ENCODE measurements at places on chromosomes 6 and 20.

DNA sequence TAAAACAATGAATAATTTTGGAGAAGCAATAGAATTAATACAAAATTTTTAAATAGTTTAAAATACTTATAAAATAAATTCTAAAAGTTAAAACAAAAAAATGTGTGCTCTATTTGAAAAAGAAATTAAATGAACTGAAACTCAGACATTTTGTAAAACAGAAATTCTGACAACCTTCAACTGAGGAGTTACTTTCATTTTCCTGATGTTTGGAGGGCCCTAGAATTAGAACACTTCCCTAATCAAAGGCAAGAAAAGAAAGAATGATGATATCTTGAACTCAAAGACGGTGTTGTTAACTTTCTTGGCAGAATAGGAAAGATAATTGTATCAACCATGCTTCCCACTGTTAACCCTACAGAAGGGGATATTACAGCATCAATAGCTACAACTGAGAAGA is 27.9 kb downstream of the SNX14 start:
- no peak for DNase-seq

GRCh38 chr20:32319100-32319499 is 39.0 kb upstream of the ASXL1 start:
- DNase-seq = no peak

- no peak for DNase-seq
Observed at GRCh38 chr6:136030131-136030530, 178.6 kb downstream of the PDE7B start.

DNA sequence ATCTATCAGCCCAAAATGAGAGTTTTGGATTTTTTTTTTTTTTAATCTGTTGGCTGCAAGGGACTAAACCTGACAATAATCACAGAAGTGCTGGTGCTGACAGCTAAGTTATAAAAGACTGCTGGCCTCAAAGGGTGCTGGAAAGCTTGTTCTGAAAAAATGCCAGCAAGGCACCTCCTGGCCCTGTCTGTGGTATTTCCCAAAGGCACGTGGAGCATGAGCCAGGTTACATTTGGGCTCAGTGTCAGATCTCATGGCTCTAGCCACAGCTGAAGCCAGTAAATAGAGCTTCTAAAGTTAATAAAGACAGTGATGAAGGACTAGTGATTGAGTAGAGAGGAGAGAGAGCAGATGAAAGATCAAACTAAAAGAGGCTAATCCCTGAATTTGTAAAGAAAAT is 178.9 kb downstream of the FUT9 start:
- no peak for DNase-seq

- no peak for DNase-seq
Observed at GRCh38 chr6:111354758-111355555, 128.1 kb downstream of the REV3L start.

- no peak for DNase-seq
Observed at GRCh38 chr20:58024241-58024721, 204.2 kb downstream of the ANKRD60 start.

DNA sequence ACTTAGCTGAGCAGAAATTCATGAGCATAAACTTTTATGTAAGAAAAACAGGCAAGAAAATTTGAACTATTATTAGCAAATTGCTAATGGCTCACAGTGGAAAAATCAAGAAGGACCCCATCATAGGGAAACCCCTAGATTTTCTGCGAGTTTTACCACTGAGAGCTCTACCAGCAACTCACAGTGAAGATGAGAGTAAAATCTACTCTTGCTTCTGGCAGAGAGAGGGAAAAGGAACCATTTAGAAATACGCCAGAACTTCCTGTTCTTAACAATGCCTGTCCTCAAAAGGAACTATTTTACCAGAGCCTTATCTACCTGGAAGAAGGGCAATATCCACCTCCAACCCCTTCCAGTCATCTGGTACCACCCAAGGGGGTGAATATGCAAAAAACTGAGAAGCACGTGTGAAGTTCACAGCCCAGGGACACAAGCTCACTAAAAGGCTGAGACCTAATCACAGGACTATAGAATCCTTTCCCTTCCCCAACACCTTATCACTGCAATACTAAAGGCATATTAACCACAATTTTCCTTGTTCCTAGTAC is 34.4 kb upstream of the ASF1A start:
- DNase-seq = no peak

DNA sequence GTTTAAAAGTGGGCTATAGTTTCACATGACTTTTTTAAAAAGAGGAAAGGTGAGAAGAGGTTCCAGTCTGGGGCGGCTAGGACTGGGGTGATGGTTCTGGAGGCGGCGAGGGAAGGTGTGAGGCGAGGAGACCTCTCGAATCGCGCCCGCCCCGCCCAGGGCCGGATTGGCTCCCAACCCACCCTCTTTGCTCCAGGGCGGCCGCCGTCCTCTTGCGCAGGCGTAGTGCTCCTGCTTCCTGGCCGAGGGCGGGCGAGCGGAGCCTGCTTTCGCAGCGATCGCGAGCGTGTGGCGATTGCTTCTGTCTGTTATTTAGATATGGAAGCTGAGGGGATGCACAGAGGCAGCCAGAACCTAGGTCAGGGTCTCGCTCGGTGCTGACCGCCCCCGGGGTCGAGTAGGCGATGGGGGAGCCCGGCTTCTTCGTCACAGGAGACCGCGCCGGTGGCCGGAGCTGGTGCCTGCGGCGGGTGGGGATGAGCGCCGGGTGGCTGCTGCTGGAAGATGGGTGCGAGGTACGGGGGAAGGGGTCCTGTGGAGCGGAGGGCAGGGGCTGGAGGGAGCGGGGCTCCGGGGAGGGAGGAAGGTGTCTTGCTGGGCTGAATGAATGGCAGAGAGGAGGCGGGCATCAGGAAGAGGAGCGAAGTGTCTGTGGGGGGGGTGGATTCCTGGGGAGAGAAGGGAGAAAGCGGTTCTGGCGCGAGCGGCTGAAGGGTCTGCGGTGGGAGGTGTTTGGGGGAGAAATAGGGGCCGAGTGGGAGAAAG is at the start of gene RNF8:
TSS of gene RNF8 (plus strand) at position 223 of the 765 bp plus-strand sequence. CDS start at position 405, 182 bp downstream.
- peak; percentile 14 for DNase-seq

DNA sequence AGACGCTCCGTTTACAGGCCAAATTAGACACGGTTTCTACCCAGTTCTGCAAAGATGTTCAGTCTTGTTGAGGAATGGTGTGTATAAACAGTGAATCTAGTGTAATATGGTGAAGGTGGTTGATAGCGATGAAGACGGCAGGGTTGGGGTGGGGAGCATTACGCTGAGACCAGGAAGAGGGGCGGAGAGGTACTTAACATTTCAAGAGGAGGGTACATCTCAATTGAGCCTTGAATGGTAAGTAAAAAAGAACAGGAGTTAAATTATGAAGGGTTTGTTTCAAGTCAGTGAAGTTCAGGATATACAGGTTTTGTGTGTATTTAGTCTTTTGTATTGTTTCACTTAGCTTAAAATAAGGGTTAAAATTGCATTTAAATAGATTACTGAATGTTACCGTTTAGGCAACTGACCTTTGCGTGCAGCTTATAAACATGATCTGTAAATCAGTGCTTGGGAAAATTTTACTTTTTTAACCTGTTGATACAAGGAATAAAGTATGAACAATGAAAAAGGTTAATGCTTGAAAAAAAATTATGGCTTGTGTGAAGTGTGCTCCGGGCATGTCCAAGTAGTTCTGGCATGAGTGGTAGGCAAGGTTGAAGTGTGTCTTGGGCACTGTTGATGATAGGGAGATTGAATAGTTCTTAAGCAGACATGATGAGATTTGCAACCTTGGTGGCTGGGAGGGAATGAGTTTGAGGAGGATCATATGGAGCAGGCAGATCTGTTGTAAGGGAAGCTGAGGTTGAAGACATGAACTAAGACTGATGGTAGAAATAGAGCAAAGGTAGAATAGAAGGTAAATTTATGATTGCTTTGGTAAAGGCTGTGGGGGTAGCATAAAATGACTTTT is 842 bp downstream of the POLR1C start:
- DNase-seq = no peak

DNA sequence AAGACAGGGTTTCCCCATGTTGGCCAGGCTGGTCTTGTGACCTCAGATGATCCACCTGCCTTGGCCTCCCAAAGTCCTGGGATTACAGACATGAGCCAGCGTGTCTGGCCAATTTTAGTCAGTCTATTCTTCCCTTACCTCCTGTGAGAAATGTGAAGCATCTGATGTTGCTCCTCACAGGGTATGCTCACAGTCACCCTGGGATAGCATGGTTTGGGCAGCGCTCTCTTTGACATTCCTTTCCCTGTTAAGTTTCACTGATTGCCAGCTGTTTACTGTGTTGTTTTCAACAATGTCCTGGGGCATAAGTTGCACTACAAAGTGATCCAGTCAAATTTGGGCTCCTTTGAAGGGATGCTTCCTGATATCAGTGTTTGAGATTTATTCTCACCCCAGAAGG is 13.1 kb downstream of the CDC5L start:
- no peak for DNase-seq

- no peak for DNase-seq
Observed at GRCh38 chr20:41951615-41952014, 333.4 kb upstream of the CHD6 start.

DNA sequence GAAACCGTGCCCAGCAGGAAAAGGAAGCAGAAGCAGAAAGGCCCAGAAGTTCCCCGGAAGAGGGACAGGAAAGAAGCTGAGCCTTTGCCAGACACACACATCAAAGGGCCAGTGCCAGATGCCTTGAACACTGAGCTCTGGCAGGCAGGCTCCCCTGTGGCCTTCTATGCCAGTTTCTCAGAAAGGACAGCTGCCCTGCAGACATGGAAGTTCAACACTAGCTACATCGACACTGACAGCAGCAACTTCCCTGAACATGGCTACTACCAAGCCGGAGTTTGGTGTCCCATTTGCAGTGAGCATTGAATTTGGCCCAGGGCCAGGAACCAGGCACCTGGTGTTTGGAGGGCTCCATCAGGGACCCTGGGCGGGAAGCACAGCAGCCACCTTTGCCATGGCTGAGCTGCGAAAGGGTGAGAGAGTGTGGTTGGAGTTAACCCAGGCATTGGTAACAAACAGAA is 8.0 kb upstream of the RAET1E start:
- no peak for DNase-seq

DNA sequence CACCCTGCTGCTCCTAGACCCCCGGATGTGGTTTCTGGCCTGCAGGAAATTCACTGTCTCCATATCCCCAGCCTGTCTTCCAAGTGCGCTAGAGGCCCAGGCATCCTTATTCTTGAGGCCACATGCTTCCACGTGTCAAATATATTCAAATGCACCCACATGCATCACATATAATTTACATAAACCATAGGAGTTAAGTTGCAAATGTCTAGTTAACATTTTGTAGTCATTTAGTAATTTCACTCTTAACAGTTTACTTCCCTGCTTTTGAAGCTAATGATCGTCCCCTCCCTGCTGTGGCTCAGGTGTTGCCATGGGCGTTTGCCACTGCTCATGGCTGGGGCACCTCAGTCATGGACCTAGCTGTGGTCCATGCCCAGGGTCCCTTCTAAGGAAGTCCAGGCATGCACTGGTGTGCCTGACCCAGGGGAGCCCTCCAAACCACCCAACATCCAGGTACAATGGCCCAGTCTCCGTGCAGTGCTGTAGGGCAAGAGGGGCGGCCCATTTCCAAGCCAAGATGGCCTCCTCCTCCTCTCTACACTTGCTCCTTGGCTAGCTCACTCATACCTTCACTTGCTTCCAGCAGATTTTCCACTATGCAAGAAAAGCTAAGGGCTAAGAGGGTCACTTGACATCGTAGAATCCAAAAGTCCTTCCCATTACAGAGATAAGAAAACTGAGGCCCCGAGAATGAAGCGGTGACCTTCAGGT is 42.4 kb downstream of the FGD2 start:
- DNase-seq = no peak

DNA sequence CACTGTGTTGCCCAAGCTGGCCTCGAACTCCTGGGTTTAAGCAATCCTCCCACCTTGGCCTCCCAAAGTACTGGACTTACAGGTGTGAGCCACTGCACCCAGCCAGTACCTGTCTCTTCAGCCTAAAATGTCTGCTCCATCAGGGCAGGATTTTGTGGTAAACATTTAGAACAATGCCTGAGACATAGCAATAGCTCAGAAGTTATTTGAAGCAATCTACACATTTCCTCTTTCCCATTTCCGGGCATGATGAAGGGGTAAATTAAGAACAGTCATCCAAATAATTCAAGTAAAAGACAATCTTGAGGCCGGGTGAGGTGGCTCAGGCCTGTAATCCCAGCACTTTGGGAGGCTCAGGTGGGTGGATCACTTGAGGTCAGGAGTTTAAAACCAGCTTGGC is 69.0 kb upstream of the ZNF217 start:
- no peak for DNase-seq

GRCh38 chr20:8527998-8528723 is 396.1 kb downstream of the PLCB1 start:
- DNase-seq = peak; percentile 33

DNA sequence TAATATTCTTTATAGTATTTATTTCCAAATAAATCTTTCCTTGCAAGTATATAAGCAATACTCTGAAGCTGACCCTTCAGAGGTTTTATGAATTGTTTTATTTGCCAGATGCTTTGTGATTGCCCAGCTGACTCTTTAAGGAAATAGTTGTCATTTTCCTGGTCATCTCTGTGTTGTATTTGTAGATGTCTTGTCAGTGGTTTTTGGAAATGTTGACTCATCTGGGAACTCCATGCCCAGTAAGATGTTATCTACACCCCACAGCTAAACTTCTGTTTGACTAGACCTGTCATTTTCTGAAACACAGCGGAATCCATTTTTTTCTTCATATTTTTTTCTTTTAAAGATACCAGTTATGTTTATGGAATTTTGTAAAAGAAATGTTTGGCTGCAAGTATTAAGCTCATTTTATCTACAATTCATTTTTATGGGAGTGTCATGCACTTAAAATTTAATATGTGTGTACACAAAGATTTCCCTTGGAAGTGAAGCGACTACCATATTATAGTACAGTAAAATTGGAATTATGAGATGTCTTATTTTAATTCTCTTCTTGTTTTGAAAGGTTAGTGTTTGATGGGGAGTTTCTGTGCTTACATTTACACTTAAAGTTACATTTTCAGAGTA is 491.0 kb downstream of the NKAIN2 start:
- DNase-seq = no peak

GRCh38 chr20:9172851-9173250 is 104.0 kb downstream of the PLCB4 start:
- DNase-seq = no peak

GRCh38 chr6:53627391-53628218 is 38.0 kb downstream of the KLHL31 start:
- no peak for DNase-seq

- DNase-seq = no peak
Observed at GRCh38 chr6:5054245-5054873, 30.8 kb upstream of the PPP1R3G start.

GRCh38 chr6:10763006-10763405 is 15.4 kb downstream of the TMEM14B start:
- no peak for DNase-seq

- peak; percentile 60 for DNase-seq
Observed at GRCh38 chr20:32674362-32674789, 635 bp upstream of the C20orf203 start.

DNA sequence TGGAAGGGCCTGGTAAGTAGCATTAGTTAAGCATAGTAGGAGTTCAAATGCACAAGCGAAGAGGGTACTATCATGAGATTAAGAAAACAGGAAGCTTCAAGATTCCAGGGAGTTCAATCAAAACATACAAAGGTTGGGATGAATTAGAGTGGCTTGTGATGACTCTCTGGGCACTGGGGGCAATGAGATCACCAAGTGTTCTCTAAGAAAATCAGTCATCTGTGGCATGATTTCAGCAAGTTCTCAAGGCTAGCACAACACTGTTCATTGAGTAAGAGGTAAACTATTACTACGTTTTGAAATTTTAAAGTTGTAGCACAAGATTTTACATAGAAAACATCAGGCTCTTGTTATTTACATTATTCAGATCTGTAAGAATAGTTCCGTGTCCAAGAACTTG is 139.7 kb upstream of the FLRT3 start:
- no peak for DNase-seq

All from SIG-M5 (cell line).